M059J (cell line): ENCODE measurements at places on chromosomes 12 and 14. TPM values are rescaled to one million over a fixed set of nuclear protein-coding genes. Genes with fewer than 3 reads are reported as not detected.

- no peak for DNase-seq
Observed at GRCh38 chr14:91207008-91207407, 37.5 kb downstream of the GPR68 start.

The C12orf50 gene
- not detected in 2 replicates for total RNA-seq

The C1R gene
- 88.8 and 112 TPM in 2 replicates for total RNA-seq

DNA sequence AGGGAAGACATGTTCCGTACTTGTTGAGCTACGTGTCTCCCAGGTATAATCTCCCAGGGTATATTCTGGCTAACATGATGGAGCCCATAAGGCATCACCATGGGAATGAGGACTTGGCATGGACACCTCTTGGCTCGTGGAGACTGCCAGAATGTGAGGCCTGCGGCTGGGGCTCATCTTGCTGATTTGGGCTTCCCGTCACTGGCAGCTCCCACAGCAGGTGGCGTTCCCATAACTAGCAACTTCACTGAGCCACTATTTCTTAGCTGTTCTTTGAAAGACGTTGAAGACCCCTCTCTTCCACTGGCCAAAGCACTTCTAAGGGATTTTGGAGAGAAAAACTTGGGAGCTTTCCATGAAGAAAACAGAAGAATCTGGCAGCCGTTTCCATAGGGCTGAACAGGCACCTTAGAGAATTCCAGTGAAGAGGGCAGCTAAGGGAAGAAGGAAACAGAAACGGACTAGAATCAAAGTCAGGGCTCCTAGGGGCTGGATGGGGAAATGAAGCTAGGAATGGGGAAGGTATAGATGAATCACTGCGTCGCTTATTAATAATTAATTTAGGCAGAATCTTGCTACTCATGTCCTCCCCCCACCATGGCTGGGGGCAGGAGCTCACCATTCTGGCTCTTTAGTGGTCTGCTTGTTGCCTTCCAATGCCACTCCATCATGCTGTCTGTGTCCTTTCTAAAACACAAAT, 39.7 kb upstream of the FOS start:
- DNase-seq = no peak

DNA sequence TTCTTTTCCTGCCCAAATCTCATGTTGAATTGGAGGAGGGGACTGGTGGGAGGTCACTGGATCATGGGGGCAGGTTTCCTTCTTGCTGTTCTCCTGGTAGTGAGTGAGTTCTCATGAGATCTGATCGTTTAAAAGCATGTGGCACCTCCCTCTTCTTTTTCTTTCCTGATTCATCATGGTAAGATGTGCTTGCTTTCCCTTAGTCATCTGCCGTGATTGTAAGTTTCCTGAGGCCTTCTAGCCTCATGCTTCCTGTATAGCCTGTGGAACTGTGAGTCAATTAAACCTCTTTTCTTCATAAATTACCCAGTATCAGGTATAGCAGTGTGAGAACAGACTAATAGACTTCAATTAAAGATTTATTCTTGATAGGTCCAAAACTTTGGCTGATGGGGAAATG, 83.5 kb downstream of the CAND1 start:
- DNase-seq = no peak
